ENCODE measurements at places on chromosomes 12 and 14.

- no peak for DNase-seq
Measured at GRCh38 chr14:99779751-99780150, 13.5 kb upstream of the EML1 start.

DNA sequence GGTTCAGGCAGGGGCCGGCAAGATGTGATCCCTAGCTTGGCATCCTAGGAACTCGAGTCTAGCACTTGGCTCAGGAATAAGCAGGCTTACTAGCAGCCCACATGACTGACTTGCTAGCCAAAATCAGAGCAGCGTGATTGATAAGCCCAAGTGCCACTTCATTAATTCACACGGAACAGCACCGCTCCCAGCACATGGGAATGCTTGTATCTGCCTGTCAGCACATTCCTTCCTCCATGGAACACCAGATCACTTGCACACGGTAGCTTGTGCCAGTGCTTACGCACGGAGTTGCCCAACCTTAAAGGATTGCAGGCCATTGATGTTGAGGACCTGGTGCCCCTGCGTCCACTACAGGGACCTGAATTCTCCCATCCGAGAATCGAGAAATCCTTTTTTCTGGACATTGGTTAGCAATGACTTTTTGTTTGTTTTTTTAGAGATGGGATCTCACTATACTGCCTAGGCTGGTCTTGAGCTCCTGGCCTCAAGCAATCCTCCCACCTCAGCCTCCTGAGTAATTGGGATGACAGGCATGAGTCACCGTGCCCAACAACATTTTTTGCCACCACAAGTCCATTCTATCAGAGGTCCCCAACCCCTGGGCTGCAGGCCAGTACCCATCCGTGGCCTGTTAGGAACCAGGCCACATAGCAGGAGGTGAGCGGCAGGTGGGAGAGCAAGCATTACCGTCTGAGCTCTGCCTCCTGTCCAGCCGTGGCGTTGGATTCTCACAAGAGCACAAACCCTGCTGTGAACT lies 30.6 kb upstream of the TSPAN9 start:
- DNase-seq = no peak

DNA sequence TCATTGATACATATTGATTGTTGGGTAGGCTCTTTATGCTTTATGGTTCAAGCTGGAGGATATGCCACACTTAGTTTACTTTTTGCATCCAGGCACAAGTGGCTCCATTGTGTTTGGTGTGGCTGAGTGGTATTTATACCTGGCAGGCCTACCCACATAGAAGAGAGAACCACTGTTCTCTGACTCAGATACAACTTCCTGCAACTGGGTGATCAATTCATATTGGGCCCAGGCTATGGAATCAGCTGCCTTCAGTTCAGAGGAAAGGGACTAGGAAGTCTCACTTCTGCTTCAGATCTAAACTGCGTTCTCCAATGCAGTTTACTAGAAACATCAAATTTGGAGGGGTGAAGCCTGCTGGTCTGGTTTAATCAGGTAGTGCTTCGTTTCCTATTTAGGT lies 49.8 kb upstream of the LRRK2 start:
- no peak for DNase-seq

DNA sequence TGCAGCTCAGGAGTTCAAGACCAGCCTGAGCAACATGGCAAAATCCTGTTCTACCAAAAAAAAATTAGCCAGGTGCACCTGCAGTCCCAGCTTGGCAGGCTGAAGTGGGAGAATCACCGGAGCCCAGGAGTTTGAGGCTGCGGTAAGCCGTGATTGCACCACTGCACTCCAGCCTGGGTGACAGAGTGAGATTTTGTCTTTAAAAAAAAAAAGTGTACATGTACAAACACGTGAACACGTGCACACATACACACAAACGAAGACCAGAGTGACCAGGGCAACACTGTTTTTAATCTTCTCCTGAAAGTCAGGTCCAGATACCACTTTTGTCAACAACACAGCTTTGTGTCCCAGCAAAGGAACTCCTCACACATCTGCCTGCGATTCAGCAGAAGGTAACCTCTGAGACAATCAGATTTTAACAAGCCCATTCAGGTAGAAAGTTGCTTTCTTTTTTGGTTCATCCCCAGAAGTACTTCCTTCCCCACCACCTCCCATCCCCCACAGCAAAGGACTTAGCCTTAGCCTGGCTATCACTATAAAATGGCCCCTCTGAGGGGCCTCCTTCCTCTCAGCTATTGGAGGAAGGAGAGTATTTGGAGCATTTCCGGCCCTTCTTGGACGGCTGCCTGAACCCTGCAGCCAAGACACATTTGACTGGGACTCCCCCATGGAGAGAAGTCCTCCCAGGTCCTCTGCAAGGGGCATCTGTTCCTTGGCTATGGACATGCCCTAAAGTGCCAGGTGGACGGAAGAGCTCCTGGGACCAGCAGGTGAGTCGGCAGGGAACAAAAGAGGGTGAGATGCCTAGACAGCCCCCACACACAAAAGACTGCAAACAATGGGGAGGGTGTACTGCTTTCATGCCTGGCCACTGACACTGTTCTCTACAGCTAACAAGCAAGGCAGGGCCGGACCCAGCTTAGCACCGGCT lies 9.8 kb downstream of the CTDSP2 start:
- DNase-seq = peak; percentile 14

DNA sequence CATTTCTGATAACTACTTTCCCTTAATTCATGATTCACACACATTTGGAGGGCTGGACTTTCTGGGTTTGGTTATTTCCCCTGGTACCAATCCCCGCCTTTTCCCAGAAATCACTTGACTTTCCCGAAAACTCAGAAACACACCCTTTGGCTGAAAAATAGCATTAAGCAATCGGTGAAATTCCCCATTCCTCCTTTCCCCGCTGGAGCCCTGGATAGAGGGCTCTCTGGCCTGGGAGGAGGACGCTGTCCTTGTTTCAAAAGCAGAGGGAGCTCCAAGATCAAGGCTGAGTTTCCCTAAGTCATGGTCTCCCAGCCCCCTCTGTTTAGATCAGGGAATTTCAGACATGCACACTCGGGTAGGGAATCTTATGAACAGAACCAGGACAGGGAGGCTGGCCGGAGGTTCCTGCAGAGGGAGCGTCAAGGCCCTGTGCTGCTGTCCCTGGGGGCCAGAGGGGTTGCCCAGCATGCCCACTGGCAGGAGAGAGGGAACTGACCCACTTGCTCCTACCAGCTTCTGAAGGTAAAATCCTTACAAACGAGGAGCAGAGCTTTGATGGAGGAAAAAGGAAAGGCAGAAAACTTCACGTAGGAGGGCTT lies at the start of gene C1S:
C1S (plus strand) TSS at position 366 of the 602 bp plus-strand sequence. CDS start 1,195 bp downstream, outside the sequence.
- DNase-seq = no peak

- DNase-seq = no peak
Measured at GRCh38 chr14:65478596-65478995, 66.1 kb downstream of the FUT8 start.

DNA sequence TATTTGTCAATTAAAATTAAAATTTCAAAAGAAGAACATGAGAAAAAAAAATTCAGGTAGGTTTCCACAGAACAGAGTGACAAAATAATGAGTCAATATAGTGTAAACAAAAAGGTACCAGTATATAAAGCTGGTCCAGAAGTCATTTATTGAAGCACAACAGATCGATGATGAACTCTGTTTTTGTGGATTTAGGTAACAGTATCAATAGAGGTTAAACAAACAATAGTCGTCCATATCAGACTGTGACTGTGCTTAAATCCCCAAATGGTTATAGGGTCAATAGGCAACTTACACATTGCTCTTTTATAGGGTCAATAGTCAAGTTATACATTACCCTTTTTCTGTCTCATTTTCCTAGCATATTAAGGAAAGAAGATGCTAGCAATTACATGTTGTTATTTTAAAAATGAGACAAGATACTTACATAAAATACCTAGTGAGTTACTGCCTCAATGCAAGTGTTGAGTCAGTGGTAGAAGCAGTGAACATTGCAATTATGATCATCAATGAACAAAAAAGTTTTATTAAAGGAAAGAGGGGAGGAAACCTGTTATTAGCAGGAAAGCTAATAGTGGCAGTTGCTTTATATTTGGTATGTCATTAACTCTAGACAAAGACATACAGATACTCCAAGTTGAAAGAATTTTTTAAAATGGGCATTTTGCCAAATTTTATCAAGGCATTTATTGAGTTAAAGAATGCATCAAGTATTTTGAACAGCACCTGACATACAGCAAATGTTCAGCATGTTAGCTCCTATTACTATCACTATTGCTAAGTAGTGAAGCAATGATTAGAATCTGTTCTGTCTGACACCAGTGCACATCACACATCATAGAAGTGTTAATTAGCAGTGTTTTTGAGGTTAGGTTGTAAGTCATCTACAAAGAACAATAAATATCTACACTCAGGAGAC lies 102.9 kb downstream of the CCER1 start:
- DNase-seq = no peak

GRCh38 chr14:65703996-65704395 lies 291.5 kb downstream of the FUT8 start:
- DNase-seq = no peak

DNA sequence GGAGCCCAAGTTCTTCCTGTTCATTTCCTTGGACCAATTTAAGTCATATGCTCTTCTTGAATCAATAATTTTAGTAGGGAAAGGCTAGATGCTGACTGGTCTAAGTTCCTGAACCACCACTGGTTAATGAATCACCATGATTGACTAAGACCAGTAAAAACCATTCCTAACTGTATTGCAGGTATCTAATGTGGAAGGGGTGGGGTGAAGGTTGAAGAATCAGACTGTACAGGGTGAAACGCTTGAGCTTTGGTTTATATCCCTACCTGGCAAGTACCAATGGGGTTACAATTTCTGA lies 100.1 kb downstream of the DYRK2 start:
- DNase-seq = no peak

GRCh38 chr14:30527196-30527595 lies 31.8 kb upstream of the G2E3 start:
- no peak for DNase-seq

DNA sequence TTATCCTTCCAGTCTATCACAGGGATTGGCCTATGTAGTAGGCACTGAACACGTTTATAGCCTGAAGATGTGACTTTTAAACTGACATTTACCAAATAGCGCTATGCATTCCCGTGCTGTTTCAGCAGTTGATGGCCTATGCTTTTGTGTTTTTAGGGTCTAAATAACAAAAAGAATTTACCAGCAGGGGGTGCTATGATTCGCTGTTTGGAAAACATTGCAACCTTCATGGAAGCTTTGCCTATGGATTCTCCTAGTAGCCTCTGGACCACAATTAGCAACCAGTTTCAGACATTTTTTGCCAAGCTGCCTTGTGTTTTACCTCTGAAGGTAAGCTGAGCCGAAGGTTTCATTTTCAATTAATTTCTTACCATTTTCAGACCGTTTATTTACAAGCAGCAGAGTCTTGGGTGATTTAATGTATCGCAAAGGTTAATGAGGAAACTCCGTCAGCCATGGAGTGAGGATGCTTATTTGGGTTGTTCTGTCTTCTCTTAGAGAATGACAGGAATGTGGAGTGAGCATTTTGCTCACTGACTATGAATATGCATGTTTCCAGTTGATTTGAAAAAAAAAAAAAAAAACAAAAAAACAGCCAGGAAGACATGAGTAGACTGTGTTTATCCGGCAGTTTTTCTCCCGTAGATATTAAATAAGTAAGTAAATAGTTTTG lies 133.1 kb downstream of the PRIMA1 start:
- DNase-seq = no peak

GRCh38 chr12:88867510-88867909 lies 287.2 kb upstream of the KITLG start:
- DNase-seq = no peak

DNA sequence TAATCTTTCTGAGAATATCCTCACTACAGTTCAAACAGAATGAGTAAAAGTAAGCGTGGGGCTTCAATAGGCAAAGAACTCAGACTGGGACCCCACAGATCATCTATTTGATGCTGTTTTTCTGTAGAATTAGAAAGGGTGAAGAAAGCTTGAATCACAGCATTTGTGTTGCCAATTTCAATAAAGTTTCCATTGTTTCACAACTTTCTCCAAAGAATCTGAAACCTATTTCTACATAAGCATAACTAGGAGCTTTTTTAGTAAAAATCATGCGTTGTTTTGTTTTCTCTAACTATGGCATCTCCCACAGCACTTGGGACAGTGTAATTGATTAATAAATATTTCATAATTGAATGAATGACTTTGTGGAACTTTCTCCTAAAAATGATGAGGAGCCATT lies 16.7 kb upstream of the NEDD1 start:
- no peak for DNase-seq

- no peak for DNase-seq
Measured at GRCh38 chr12:88063375-88063774, 34.2 kb upstream of the C12orf50 start.

- no peak for DNase-seq
Measured at GRCh38 chr14:36006623-36007022, 169.9 kb downstream of the PTCSC3 start.

DNA sequence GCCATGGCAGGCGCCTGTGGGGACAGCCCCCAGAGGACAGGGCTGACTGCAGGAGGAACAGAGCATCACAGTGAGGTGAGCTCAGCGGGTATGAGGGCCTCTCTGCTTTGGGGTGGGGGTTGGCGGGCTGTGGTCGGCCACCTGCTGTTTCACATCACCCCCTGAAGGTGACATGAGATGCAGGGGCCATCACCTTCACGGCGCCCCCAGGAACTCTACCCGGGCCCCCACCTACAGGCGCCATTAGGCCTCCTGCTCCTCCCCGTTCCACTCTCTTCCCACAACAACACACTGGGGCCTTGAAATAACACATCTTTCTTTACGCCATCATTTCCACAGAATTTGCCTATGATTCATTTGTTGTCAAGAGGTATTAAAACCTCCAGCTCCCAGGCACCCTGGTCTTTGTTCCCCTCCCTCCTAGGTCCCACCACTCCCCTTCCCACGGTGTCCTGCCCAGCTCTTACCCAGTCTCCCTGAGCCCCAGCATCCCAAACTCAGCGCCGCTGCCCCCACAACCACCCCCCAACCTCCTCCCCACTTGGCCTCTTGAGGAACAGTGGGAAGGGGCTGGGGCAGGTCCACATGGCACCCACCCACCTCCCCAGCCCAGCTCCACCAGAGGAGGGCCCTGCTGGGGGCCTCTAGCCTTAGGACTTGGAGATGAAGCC lies 12.7 kb upstream of the HDAC7 start:
- DNase-seq = no peak

GRCh38 chr14:63478437-63478852 lies 64.7 kb downstream of the PPP2R5E start:
- DNase-seq = no peak

Measured in CD4-positive, alpha-beta T cell treated with Interferon gamma for 1 hour (primary cell).